ENCODE measurements at places on chromosomes 16 and 17.

DNA sequence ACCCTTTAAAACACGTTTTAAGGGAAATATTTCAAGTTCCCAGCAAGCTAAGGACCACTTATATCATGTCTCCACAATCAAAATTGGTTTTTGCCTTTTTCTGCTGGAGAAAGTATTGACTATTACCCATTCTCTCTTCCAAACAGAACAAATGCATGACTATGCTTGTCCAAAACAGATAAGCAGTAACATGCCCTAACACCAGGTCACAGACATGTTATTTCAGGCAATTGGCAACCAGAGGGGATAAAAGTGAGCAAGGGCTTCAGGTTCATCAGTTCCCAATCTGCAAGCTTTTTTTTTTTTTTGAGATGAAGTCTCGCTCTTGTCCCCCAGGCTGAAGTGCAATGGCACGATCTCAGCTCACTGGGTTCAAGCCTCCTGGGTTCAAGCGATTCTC lies 15.0 kb downstream of the SKA2 start:
- no peak for DNase-seq

GRCh38 chr16:74892574-74893461 lies 92.1 kb downstream of the WDR59 start:
- DNase-seq: no peak

DNA sequence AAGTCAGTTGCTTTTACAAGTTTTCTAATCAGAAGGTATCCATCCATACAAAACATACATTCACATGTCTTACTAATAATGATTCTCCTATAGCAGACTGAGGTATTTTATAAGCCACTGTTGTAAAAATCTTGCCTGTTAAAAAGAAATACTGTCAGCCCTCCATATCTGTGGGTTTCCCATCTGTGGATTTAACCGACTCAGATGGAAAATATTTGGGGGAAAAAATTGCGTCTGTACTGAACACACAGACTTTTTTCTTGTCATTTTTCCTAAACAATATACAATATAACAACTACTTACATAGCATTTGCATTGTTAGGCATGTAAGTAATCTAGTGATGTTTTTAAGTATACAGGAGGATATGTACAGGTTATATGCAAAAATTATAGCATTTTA lies 90.4 kb downstream of the PARN start:
- DNase-seq: no peak

- no peak for DNase-seq
Observed at GRCh38 chr17:75769536-75769935, 4.5 kb upstream of the GALK1 start.

GRCh38 chr16:50797456-50797855 lies 55.6 kb downstream of the CYLD start:
- no peak for DNase-seq

- no peak for DNase-seq
Observed at GRCh38 chr17:37233036-37233435, 142.7 kb upstream of the C17orf78 start.
